ENCODE measurements at places on chromosomes 11 and 22. TPM values are rescaled to one million over a fixed set of nuclear protein-coding genes. Genes with fewer than 3 reads are reported as not detected.

The OR5F1 gene
- total RNA-seq: not detected

The VSIG10L2 gene
- not detected for total RNA-seq

The MYBPC3 gene
- total RNA-seq: not detected

The SCUBE2 gene
- total RNA-seq: 1.4 TPM

The CNTN5 gene
- 0.08 TPM for total RNA-seq

The HBG2 gene
- total RNA-seq: 55,632 TPM

The MMP13 gene
- total RNA-seq: not detected

The CNTF gene
- 3.8 TPM for total RNA-seq

The ANO5 gene
- total RNA-seq: 4.5 TPM

The ISX gene
- total RNA-seq: not detected

The AQP11 gene
- 9.7 TPM for total RNA-seq

The MCM5 gene
- total RNA-seq: 104 TPM

The ENTHD1 gene
- not detected for total RNA-seq

The OR4A5 gene
- total RNA-seq: not detected

The KIAA1671 gene
- total RNA-seq: 10.7 TPM

The PKP3 gene
- 0.25 TPM for total RNA-seq

The KRTAP5-11 gene
- total RNA-seq: not detected

The PRRG4 gene
- total RNA-seq: 12.0 TPM

The CACNA1I gene
- 0.14 TPM for total RNA-seq

The MYO18B gene
- 4.2 TPM for total RNA-seq

The FOLR2 gene
- 23.6 TPM for total RNA-seq

The YPEL4 gene
- total RNA-seq: 19.9 TPM

The TENM4 gene
- total RNA-seq: 0.25 TPM

The MAP6 gene
- 0.23 TPM for total RNA-seq

The CYB5R2 gene
- total RNA-seq: 0.19 TPM

The SELENOH gene
- total RNA-seq: 52.2 TPM

The FAM111B gene
- total RNA-seq: 2.6 TPM

The DBX1 gene
- total RNA-seq: not detected

The SERPING1 gene
- total RNA-seq: 541 TPM

The PAX6 gene
- total RNA-seq: not detected

The NOX4 gene
- total RNA-seq: not detected

The PIWIL4 gene
- 0.75 TPM for total RNA-seq

The SYTL2 gene
- total RNA-seq: 3.7 TPM
